ENCODE measurements at places on chromosomes 2 and 18.

DNA sequence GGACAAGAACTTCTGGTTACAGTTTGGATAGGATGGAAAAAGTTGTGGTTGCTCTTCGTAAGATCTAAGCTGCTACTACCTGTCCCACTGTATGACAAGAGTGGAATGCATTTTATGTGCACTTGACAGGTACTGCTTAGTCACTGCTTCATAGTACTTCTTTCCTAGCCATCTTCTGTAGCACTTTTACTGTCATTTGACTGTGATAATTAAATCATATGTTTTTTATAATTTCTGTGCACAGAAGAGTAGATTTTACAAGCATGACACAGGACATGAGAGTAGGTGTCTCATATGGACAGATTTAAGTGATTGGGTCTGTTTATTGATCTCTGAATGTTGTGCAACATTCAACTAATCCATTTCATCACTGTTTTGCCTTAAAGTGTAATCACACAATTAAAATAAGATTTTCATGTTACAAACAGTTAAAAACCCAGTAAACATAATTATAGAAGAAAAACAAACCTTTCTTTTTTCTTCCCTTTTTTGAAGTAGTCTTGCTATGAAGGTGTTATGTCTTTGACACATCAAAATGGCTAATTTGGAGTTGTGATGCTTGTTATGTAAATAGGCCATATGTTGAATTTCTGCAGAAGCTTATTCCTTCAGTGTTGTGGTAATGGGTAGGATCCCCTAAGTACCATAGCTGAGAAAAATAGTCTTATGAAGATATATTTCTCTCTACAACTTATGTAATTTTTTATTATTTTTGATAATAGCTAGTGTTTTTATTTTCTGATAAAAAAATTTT is 3.0 kb downstream of the SPATS2L start:
- no peak for DNase-seq

DNA sequence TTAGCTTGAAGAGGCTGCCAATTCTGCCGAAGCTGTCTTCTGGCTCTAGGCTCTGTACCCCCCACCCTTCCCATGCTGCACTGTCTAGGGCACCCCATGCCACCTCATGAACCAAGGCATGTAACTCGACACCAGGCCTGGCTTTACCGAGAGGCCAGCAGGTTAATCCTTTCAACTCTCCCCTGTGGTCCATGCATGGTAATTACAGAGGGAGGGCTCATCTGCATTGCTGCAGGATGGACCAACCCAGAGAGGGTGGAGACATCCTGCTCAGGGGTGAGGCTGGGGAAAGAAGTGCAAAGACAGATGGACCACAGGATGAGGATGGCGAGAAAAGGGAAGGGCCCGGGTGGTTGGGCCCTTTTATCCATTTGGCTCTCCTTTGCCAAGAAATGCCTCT is 65.8 kb downstream of the KCTD1 start:
- no peak for DNase-seq

GRCh38 chr18:34959211-34959829 is 81.9 kb upstream of the MAPRE2 start:
- DNase-seq = no peak

DNA sequence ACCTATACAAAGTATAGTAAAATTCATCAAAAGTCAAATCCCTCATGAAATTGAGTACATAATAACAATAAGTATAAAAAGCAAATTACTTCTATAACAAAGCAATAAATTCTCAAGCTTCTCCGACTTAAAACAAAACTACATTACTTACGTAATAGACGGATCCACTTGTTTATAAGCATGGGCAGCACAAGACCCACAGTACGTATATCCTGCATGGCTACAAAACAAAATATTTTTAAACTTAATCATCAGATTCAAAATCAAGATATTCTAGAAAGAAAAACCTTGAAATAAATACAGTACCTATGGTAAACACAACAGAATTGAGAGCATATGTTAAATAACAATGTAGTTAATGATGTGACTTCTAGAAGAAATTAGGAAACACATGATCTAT is 78.9 kb downstream of the MEMO1 start:
- DNase-seq = no peak

Measured in stimulated activated CD4-positive, alpha-beta T cell treated with anti-CD3 and anti-CD28 coated beads, Interleukin-1b, Interleukin-23, amount 100 ng/mL, for 1 hour (primary cell).